ENCODE measurements at places on chromosomes 1 and 21.

DNA sequence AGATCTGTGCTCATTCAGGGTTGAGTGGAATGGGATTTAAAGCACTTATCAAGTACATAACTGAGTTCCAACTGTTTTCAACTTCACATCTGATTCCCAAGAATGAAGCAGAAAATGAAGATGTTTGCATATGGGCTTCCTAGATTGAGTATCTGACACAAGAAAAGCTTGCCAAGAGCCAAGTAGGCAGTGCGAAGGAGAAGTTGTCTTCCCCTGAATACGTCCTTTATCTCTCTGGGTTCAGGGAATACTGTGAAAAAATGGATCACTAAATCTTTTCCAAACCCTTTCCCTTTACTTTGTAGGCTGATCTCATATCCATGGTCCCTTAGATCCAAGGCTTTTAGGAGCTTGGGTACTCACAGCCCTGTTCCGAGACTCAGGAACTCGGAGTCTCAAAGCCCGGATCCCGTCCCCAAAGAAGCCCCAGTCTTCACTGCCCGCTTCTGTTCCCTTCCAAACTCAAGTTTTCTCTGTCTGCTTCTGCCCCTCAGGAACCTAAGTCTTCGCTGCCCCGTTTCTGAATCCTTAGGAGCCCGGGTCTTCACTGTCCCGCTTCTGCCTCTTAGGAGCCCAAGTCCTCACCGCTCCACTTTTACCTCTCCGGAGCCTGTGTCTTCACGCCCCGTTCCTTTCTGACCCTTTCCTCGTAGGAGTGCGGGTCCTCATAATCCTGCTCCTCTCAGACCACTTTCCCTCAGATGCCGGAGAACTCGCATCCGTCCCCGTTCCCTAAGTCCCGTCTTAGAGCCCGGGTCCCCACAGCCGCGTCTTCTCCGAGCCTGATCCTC lies 616 bp downstream of the TAF12 start:
- peak; percentile 61 for DNase-seq

DNA sequence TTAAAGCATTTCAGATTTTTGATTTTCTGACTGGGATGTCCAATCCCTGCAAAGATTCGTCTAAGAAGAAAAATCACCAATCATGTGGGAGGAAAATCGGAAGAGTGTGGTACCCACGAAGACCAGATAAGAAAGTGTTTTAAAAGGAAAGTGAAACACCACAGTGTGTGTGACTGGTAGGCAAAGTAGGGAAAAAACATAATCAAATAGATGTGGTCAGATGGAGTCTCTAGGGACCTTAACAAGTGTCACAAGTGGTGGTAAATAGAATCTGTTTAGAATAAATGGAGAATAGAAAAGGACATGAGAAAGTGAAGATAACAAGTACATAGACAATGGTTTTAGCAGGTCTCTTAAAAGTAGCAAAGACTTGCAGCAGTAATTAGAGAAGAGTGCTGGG lies 154.6 kb downstream of the SLC30A10 start:
- DNase-seq: no peak

- DNase-seq: no peak
Observed at GRCh38 chr21:35599164-35599563, 461.2 kb downstream of the SETD4 start.

DNA sequence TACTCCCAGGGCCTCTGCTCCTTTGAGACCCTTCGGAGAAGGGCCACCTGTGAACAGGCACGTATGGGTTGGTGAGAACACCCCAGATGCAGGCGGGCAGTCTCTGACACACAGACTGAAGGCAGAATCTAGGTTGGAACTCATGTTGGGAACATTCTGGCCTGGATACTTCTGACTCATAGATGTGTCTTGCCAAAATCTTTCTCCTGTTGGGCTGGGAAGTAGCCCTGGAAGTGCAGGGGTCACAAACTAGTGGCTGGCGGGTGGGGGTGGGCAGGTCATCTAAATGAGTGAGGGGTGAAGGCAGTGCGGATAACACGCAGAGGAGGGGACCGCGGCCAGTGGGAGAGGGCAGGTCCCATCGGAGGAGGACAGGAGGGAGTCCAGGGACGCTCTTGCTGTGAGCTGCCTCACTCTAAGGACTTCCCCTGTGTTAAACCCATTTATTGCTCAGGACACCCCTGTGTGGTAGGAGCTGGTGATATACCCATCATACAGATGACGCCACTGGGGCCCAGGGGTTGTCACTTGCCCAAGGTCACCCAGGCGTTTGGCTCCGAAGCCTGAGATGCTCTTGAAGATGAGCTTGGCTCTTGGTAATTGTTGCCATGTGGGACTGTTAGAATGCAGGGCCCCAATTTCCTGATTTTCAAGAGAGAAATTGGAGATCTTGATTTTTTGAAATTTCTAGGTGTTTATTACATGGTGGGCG lies 181.0 kb downstream of the PTPRU start:
- DNase-seq: peak; percentile 39

GRCh38 chr1:185813401-185813979 lies 79.3 kb downstream of the HMCN1 start:
- peak; percentile 87 for DNase-seq

GRCh38 chr1:83593073-83593472 lies 405.9 kb downstream of the TTLL7 start:
- DNase-seq: no peak

DNA sequence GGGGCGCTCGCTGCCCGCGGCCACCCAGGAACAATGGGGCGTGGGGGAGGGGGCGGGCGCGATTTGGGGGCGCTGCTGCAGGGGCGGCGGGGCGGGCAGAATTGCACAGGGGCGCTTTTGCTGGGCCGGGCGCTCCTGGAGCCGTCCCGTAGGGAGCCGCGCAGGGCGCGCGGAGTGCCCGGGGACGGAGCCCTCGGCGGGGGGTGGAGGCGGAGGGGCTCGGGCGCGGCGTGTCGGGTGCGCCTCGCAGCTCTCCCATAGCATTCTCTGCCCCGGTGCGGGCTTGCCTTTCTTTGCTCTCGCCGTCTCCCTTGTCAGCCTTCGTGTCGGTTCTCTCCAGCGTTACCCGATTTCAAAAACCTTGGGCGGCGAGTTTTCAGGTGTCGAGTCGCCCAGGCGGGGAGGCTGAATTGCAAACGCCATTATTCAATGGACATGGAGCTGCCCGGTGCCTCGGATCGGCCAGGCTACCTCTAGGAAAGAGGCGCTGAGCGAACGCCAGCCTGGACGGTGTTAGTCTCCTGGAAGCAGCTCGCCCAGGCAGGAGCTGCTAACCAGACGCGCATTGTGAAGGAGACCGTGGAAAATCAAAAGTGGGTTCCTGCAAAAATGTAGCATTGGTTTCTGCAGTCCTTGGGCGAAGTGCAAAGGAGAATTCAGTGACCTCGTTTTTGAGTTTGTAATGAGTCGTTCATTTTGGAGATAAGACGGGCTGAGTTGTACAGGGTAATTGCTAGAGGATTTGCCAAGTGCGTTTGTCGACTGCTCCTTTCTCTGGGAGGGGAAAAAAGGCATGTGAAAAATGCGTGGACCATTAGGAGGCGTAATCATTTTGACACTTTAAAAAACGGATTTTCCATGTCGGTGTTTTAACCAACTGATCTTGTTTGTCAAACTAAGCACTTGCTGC lies 626 bp downstream of the CXADR start:
- peak; percentile 40 for DNase-seq

DNA sequence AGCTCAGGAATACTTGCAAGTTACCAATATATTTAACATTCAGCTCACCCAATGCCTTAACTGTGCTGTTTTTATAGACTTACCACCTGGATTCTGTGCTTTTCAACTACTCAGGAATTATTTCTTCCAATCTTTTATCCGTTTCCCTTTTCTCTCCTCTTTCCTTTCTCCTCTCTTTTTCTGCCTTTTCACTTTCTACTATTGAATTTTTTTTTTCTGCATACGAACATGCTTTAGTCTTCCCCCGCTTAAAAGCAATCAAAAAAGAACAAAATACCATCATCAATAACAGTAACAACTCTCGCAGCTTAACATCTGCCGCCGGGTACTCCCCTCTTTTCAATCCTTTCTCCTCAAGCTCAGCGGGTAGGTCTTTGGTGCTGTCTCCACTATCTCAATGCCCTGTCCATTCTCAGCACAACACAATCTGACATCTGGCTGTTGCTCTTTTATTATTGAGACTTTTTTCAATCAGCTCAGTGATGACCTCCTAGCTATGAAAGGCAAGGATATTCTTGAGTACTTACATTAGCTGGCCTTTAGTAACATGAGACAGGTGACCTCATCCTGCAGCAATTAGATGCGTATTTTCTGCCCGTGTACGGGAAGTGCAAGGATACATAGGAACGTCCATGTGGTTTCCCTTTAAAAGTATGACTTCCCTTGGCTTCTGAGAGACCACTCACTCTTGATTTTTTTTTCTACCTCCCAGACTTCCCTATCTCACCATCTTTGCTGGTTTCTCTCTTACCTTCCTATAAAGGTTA lies 40.2 kb upstream of the SIPA1L2 start:
- peak; percentile 69 for DNase-seq

DNA sequence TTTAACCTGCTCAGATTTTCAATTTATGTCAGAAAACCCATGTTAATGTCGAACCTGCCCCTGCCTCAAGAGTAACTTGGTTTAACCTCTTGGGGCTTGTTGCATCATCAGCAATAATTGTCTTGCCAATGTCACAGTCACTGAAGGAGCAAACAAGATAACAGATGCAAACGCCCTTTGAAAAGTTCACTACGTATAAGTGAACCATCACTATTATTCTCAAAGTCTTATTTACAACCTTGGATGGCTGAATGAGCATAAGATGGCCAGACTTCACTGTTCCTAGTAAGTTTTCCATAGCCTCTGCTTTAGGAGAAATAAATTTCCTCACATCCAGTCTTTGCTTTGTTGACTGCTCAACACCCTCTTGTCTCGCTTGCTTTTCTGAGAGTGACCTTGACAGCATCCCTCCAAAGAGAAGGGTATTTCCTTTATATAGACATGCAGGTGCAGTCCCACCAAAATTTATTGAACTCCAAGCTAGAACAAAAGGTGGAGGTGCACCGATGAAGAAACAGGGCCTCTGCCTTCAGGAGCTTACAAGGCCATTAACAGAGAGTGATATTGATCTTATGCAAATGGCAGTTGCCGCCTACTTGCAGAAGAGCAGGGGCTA lies 749 bp upstream of the LRIG2 start:
- DNase-seq: no peak

- DNase-seq: no peak
Observed at GRCh38 chr1:237042526-237042891, 525 bp downstream of the RYR2 start.

DNA sequence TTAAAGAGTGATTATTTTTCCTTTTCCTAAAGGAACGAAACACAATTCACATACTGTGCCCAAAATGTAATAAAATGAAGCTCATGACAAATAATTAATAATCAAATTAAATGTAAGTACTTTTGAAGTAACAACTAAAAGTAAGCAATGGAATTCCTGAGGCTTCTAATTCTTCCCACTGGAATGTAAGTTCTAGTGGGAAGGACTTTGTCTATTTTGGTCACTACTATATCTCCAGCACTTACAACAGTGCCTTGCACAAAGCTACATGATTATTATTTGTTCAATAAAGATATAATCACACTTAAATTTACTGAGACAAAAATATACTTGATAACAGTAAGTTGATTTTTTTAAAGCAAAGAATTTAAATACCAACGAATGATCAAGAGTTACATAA lies 128.8 kb downstream of the COQ8A start:
- peak; percentile 4 for DNase-seq

DNA sequence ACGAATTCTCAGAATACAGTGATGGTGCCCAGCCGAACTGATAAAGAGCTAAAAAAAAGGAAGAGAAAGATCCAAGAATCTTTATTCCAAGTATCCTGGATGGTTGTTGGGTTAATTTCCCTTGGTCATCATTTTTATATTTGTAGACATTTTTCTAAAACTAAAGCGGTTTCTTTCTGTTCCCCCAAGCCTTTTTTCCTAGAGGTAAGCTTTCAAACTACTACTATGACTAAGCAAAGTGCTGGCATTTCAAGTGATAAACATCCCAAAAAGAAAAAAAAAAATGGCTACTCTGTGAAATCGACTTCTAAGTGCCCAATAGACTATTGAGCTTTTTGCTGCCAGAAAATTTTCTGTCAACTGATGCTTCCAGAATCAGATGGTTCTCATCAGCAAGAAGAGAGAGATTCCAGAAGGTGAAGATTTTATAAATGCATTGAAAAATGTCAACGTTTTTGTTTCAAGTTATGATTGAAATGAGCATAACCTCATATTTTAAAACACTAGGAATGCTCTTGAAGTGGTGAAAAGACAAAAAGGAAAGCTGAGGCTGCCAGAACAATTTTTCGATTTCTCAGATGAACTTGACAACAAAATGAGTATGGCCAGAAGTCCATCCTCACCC lies 96.1 kb upstream of the ZC3H11B start:
- no peak for DNase-seq

- DNase-seq: peak; percentile 8
Observed at GRCh38 chr1:57848406-57848805, 424.5 kb upstream of the DAB1 start.

GRCh38 chr21:35489389-35489980 lies 440.4 kb upstream of the RUNX1 start:
- no peak for DNase-seq

DNA sequence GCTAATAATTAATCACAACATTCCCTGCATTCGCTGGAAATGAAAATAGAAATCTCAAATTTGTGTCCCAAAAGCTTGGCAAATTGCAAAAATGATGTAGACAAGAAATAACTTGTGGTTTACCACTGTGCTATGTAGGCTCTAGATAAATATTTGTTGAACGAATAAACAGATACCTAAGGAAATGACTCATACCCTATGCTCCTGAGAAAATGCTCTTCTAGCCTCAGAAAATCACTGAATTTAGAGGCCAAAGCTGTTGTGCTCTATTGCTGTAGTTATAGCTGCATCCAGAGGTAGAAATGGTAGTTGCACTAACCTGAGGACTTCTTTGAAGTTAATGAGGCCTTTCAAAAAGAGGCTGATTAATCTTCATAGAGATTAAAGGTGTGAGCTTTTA lies 142.0 kb upstream of the ZNHIT6 start:
- DNase-seq: peak; percentile 83

DNA sequence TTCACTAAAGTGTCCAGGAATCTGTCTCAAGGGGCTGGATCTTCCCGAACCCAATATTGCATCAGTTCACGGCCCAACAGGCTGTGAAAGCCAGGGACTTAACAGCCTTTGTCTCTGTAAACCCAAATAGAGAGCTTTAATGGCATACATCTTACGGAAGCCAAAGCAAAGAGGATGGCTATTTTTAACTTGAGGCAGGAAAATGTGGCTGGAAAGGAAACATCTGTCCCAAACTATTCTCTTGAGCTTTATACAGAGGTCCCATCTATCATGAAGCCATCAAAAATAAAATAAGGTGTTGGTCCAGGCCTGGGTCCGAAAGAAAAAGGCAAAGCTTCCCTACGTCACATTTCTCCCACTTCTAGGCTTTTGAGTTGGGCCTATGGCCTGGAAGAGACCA lies 7.7 kb upstream of the CD34 start:
- DNase-seq: no peak

DNA sequence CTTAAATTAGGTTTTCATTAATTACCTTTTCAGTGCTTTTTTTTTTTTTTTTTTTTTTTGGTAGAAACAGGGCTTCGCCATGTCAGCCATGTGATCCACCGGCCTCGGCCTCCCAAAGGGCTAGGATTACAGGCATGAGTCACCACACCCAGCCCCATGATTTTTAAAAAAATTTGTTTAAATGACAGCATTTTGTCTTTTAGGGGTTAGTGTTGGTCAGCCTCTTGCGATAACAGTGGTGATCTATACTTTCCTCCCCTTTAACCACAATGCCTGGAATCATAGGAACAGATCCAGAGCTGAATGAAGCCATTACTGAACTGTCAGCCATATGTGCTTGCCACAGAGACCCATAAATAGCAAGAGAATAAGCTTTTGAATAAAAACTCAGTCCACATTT lies 73.9 kb downstream of the CACHD1 start:
- DNase-seq: no peak

GRCh38 chr21:46441331-46441730 lies 17.4 kb upstream of the DIP2A start:
- DNase-seq: no peak
